GM23248 (cell line): ENCODE measurements at places on chromosomes 6 and 20.
A peak's percentile ranks its signal among the peaks of the same experiment; 100 is the strongest.

GRCh38 chr6:79421707-79422484, 115.3 kb downstream of the LCA5 start:
- peak; percentile 76 for DNase-seq

GRCh38 chr20:36573798-36574365, 485 bp downstream of the TGIF2 start:
- peak; percentile 33 for DNase-seq

GRCh38 chr6:170452767-170453545, 100.2 kb downstream of the PSMB1 start:
- DNase-seq, result no peak

GRCh38 chr20:48747840-48748414, 79.9 kb downstream of the PREX1 start:
- DNase-seq, result no peak

DNA sequence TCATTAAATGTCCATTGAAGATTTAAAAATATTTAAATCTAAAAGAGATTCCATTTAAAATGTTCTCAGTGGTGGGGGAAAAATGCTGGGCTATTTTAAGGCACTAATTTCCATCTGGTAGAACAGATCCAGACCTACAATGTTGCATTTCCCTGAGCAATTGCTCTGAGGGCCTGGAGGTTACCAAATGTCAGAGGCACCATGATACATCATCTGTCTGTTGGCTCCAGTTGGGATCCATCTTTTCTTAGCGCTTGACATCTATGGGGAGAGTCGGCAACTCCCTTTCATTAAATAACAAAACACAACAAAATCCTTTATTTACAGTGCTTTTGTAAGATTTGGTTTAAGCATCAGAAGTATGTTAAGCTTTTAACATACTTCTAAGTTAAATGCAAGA, 224.5 kb downstream of the FOXC1 start:
- DNase-seq, result no peak

- peak; percentile 73 for DNase-seq
These were observed 59.3 kb upstream of the STMND1 start for GRCh38 chr6:17042422-17043147.

- DNase-seq, result no peak
These were observed 608.1 kb downstream of the HACE1 start for GRCh38 chr6:104251651-104252050.

DNA sequence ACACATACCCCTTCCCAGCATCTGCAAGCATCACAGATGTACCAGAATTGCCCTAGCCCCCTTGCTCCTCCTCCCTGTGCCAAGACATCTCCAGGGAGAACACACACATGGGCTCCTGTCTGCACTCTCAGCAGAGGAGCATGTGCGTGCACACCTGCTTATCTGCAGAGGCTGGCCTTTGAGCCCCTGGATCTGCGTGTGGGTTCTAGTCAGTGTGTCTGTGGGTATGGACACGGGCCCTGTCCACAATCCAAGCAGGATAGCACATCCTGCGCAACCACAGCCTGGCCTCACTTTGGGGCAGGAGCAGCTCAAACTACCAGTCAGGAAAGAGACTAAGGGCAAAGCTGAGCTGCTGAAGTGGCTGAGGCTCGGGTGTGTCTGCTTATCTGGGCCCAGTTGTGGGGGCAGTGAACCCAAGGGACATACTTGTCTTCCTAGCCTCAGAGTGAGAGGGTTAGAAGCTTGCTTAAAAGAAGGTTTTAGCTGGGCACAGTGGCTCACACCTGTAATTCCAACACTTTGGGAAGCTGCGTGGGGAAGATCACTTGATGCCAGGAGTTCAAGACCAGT, 41.0 kb downstream of the HM13 start:
- no peak for DNase-seq

GRCh38 chr6:138310294-138310693, 67.4 kb upstream of the SMIM28 start:
- no peak for DNase-seq
